Cerebellar cortex (tissue), 1 donor: ENCODE measurements at places on chromosomes 3 and 15.

GRCh38 chr15:73530649-73531048 lies 87.7 kb downstream of the REC114 start:
- DNase-seq, result no peak

DNA sequence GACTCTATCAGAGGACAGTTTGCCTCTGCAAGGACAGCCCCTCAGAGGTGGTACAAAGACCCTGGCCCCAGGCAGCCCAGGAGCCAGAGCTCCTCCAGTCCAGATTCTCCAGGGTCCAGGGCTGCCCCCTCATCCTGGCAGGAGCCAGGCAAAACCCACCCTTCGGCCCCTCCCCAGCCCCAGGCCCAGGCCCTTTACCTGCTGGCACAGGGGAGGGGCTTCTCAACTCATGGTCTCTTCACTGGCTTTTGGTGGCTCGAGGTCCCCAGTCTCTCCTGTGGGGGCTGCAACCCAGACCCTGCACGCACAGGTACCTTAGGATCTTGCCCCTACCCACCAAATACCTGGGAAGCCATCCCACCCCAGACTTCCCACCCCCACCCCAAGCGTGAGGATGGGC lies 8.5 kb downstream of the NEIL1 start:
- no peak for DNase-seq

GRCh38 chr15:92617549-92618520 lies 37.7 kb downstream of the FAM174B start:
- DNase-seq, result no peak

GRCh38 chr15:81194723-81195122 lies 2.0 kb upstream of the IL16 start:
- no peak for DNase-seq

GRCh38 chr3:123505820-123506219 lies 56.9 kb upstream of the ADCY5 start:
- DNase-seq, result no peak
